Activated CD8-positive, alpha-beta memory T cell treated with anti-CD3 and anti-CD28 coated beads for 1 hour (primary cell): ENCODE measurements at places on chromosomes 2 and 18.

DNA sequence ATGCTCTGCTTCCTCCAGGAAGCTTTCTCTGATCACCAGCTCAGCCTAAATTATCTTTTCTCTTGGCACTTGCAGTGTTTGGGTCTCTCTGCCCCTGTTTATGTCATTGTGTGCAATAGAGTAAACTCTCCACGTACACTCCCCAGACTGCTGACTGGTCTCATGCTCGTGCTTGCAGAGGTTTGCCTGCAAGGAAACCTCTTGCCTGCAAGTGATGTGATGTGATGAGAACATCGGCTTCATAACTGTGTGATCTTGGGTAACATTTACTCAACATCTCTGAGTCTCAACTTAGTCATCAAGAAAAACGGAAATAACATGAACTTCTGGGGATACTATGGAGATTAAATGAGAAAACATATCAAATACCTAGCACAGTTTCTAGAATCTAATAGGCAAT lies 92.3 kb downstream of the BIN1 start:
- DNase-seq, result no peak

- no peak for DNase-seq
These were observed 753.5 kb upstream of the PKDCC start for GRCh38 chr2:41294331-41294730.

DNA sequence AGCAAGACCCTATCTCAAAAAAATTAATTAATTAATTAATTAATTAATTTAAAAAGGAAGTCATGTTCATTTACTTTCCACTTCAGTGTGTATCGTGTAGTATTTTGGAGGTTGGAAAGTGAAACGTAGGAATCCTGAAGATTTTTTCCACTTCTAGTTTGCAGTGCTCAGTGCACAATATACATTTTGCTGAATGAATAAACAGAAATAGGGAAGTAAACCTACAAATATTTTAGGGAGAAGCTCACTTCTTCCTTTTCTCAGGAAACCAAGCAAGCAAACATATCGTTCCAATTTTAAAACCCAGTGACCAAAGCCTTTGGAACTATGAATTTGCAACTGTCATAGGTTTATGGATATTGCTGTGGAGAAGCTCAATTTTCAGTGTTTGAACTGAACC lies 27.8 kb downstream of the SLC14A1 start:
- DNase-seq, result no peak

- no peak for DNase-seq
These were observed 109.8 kb upstream of the SIX2 start for GRCh38 chr2:45119038-45119437.

GRCh38 chr2:101725038-101725437 lies 27.5 kb downstream of the MAP4K4 start:
- no peak for DNase-seq
